Metanephros (tissue), 2 donors: ENCODE measurements at places on chromosomes 3 and 15. TPM values are rescaled to one million over a fixed set of nuclear protein-coding genes. Genes with fewer than 3 reads are reported as not detected.

The HTR3E gene
- not detected for total RNA-seq

The GOLGA8T gene
- total RNA-seq, result 1.8 TPM

The BCHE gene
- 10.3 TPM for total RNA-seq

The FANCD2OS gene
- not detected for total RNA-seq

The ZBTB47 gene
- 23.4 TPM for total RNA-seq

The CASR gene
- 24.4 TPM for total RNA-seq

The SUMF1 gene
- 55.8 TPM for total RNA-seq

The PIERCE2 gene
- 2.6 TPM for total RNA-seq

The CD200 gene
- total RNA-seq, result 13.4 TPM

The WHAMM gene
- total RNA-seq, result 6.8 TPM

The ITIH1 gene
- total RNA-seq, result 0.41 TPM

The SSUH2 gene
- total RNA-seq, result 4.4 TPM

The ADCY5 gene
- total RNA-seq, result 17.2 TPM

The P2RY14 gene
- 1.1 TPM for total RNA-seq

The UBA5 gene
- 57.7 TPM for total RNA-seq

The EHD4 gene
- 26.2 TPM for total RNA-seq

The ARRDC4 gene
- 27.7 TPM for total RNA-seq

The GOLGA6L4 gene
- 3.0 TPM for total RNA-seq

The ZNF860 gene
- total RNA-seq, result 2.2 TPM

The PLA2G4E gene
- total RNA-seq, result 0.29 TPM

The GATM gene
- total RNA-seq, result 269 TPM

The PAQR5 gene
- 32.4 TPM for total RNA-seq

The SH3GL3 gene
- total RNA-seq, result 4.3 TPM

The C3orf20 gene
- 0.18 TPM for total RNA-seq

The NOX5 gene
- total RNA-seq, result 0.23 TPM

The GTF2E1 gene
- 10.4 TPM for total RNA-seq

The ATP2B2 gene
- total RNA-seq, result 1.6 TPM

The SLC9C1 gene
- 1.5 TPM for total RNA-seq

The SACM1L gene
- total RNA-seq, result 69.8 TPM

The TRH gene
- 0.35 TPM for total RNA-seq

The SEMA3F gene
- total RNA-seq, result 42.8 TPM

The SOX2 gene
- total RNA-seq, result 0.29 TPM

The RHOV gene
- total RNA-seq, result 3.3 TPM
